ENCODE measurements at places on chromosomes 12 and 14.

- no peak for DNase-seq
Measured at GRCh38 chr14:70489579-70490200, 37.7 kb downstream of the ADAM21 start.

GRCh38 chr12:116969615-116970585 lies 59.1 kb downstream of the FBXW8 start:
- DNase-seq: no peak

DNA sequence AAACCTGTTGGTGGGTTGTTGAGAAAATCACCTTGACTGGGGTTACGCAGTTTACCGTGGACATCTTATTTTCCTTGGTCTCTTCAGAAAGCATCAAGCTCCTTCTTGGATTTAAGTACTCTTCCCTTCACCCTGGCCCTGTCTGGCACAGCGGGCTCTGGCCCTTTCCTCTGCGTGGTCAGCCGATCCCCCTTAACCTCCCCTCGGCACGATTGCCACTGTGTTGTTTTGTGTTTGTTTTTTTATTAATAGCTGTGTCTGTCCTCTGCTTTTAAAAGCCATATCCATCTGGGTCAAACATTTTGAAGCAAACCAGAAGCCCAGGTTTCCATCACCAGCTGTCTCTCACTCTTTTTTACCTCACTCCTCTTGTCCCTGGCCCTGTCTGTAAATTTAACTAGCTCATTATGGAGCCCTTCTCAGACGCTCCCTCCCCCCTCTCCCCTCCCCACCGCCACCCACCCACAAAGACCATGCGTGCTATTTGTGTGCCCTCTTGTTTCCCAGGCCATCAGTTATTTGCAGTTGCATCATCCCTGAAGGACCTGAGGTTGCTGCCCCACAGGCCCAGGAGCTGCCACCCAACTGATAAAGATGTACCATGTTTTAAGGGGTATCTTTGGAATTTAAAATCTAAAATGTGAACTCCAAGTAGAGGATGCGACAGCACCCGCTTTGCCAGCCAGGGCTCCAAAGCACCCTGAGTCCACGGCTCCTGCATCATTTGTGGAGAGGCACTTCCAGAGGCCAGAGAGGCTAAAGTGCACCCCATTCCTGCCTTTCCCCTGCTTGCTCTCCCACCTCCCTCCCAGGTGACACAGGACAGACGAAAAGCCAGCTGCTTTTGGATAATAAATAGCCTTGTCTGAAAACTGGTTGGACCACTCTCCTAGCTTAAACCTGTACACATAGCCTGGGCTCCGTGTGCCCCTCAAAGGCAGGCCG lies 3.9 kb downstream of the BCL11B start:
- DNase-seq: peak; percentile 38

- no peak for DNase-seq
Measured at GRCh38 chr12:5956987-5957386, 11.9 kb upstream of the ANO2 start.

DNA sequence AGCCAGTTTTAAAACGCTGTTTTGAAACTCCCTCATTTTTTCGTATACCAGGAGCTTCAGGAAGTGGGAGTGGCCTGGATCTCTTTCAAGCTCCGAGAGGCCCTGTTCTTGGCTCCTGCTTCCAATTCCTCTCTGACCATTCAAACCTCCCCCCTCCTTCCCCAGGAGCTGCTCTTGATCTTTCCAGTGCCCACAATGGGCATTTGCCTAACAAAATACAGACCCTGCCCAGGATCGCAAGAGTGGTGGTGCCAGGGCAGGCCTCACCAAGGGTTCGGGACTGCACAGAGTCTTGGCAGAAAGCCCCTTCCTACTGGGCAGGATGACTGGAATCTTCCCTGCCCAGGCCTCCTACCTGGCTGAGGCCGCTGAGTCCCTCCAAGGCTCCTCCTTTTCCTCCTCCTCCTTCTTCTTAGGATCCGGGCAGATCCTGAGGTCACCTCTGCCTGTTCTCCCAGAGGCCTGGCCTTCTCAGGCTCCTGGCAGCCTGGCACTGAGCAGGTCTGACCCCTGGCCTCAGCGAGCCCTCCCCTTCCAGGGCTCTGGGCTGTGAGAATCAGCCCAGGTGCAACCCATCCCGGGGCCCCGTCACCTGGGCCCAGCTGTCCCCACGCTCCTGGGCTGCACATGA lies 46.9 kb upstream of the NOS1 start:
- DNase-seq: no peak

DNA sequence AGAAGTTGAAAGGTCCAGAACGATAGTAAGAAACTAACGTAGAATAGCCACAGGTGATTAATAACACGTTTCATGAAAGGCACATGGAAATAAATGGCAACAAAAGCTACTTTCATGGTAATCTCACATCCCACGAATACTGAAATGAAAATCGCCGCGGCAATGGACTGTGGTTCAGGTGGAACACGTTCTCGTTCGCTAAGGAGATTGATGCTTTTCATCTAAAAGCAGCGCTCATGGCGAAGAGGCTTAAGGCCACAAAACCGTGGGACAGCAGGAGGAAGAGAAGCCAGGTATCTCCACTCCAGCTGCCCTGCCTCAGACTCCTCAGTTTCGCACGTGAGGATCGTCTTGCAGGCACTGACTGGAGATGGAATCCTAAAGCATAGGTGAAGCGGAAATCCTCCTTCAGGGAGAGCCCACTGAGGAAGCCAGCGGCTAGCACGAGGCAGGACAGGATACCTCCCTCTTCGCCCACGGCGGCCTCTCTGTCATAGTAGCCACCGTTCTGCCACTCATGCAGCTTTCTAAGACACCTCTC lies 696 bp upstream of the GPHN start:
- peak; percentile 30 for DNase-seq

- no peak for DNase-seq
Measured at GRCh38 chr12:115194448-115194847, 510.5 kb upstream of the TBX3 start.

- no peak for DNase-seq
Measured at GRCh38 chr14:22505697-22506377, 83.2 kb downstream of the DAD1 start.

- no peak for DNase-seq
Measured at GRCh38 chr14:72685456-72685855, 208.4 kb downstream of the DPF3 start.

- no peak for DNase-seq
Measured at GRCh38 chr12:121274036-121274763, 22.3 kb downstream of the CAMKK2 start.

- no peak for DNase-seq
Measured at GRCh38 chr14:35949920-35950513, 123.9 kb downstream of the BRMS1L start.

GRCh38 chr12:76621582-76622024 lies 62.0 kb upstream of the OSBPL8 start:
- DNase-seq: peak; percentile 66

- no peak for DNase-seq
Measured at GRCh38 chr14:100536721-100537445, 50.3 kb downstream of the BEGAIN start.

- DNase-seq: no peak
Measured at GRCh38 chr14:71142375-71143038, 235.2 kb downstream of the PCNX1 start.

DNA sequence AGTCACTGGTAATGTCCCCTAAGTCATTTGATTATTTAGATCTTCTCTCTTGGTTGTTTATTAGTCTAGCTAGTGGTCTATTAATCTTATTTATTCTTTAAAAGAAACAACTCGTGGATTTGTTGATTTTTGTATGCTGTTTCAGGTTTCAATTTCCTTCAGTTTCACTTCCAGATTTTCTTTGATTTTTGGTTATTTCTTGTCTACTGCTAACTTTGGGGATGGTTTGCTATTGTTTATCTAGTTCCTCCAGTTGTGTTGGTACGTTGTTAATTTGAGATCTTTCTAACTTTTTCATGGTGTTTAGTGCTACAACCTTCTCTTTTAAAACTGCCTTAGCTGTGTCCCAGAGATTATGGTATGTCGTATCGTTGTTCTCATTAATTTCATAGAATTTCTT lies 18.5 kb upstream of the CD69 start:
- DNase-seq: no peak

DNA sequence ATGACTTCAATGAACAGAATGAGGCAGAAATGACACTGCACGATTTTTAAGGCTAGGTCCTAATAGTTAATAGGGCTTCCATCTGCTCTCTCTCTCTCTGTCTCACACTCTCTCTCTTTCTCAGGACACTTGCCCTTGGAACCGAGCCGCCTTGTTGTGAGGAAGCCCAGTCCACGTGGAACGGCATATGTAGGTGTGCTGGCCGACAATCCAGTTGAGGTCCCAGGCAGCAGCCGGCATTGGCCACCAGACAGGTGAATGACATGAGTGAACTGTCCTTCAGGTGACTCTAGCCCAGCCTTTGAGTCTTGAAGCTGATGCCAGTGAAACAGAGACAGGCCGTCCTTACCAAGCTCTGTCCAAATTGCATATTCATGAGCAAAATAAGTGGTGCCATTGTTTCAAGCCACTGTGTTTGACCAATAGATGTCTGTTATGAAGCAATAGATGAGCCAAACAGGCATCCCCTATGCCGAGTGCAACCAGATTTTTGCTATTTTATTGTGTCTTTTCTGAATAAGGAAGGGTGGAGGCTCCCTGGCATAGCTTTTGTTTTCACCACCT lies 217.5 kb upstream of the LHX5 start:
- DNase-seq: no peak

DNA sequence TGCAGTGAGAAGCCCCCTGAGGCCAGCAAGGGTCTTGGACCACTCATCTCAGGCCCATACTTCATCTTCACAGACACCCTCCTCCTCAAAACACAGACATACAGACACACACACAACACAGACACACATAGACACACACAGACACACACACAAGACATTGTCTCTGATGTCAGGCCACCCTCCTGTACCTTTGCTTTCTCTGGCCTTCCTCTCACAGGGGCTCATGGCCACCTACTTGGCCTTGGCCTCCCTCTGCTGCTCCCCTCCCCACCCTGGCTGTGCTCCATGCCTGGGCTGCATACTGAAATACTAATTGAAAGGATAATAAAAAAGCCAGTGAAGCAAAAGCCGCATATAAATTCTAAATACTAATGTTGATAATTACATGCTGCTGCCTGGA lies 1.6 kb upstream of the SYNDIG1L start:
- DNase-seq: no peak

GRCh38 chr12:50132505-50133135 lies 20.6 kb downstream of the COX14 start:
- DNase-seq: no peak

DNA sequence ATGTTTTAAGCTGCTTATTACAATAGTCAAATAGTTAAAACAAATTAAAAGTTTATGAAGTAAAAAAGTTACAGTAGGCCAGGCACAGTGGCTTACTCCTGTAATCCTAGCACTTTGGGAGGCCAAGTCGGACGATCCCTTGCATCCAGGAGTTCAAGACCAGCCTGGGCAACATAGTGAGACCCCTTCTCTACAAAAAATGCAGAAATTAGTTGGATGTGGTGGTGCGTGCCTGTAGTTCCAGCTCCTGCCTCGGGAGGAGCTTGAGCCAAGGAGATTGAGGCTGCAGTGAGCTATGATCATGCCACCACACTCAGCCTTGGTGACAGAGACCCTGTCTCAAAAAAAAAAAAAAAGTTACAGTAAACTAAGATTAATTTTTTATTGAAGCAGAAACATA lies 142.6 kb downstream of the MIPOL1 start:
- DNase-seq: no peak
